ENCODE measurements at places on chromosomes 1 and 21.

DNA sequence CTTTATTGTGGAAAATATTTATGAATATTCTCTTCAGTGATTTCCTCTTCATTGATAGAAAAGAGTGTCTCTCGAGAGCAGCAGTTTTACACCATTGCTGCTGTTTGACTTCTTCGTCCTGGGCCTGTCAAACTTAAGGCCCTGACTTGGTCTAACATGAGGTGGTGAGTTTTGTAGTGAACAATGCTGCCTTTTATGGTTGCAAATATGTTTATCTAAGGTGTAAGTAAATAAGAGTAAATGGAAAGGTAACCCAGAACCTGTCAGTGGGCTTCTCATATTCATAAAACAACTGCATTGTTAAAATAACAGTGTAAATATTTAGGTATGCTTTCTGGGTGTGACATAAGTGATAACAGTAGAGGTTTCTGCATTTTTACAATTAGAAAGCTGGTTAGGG, 62.8 kb upstream of the SCCPDH start:
- no peak for DNase-seq

- DNase-seq = no peak
Measured at GRCh38 chr1:156281693-156282478, 739 bp downstream of the SMG5 start.

- no peak for DNase-seq
Measured at GRCh38 chr1:242629396-242629795, 104.9 kb upstream of the PLD5 start.

DNA sequence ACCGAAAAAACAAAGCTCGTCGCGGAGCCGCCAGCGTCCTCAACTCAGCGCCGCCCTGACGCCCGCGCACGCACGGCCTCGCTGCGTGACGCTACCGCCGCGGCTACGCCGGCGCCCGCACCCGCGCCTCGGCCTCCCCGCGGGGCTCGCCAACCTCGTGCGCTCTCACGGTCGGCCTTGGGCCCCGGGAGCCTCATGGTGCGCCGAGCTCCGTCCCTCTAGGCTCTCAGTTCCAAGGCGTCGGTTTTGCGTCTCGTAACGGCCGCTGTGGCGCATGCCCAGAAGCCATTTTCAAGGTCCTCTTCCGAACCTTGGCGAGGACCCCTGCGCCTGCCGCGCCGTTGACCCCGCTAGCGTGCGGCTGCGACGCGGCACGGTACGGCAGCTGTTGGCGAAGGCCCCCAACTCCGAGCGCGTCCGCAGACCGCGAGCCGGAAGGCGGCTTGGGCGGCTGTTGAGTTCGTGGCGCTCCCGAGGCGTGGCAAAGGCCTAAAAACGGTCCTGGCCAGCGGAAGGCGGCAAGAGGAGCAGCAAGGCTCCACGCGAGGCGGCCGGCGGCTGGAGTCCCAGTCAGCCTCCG, at the start of gene HENMT1:
HENMT1 (minus strand) TSS at position 64 of the 580 bp plus-strand sequence. CDS start 1,209 bp downstream, outside the sequence.
- no peak for DNase-seq

Data from SK-N-MC (cell line).